T-helper 2 cell (primary cell): ENCODE measurements at places on chromosomes 7 and 10.

GRCh38 chr10:104809288-104810090, 168.4 kb downstream of the SORCS3 start:
- DNase-seq: no peak

GRCh38 chr7:159038066-159038465, 106.6 kb downstream of the VIPR2 start:
- DNase-seq: no peak

DNA sequence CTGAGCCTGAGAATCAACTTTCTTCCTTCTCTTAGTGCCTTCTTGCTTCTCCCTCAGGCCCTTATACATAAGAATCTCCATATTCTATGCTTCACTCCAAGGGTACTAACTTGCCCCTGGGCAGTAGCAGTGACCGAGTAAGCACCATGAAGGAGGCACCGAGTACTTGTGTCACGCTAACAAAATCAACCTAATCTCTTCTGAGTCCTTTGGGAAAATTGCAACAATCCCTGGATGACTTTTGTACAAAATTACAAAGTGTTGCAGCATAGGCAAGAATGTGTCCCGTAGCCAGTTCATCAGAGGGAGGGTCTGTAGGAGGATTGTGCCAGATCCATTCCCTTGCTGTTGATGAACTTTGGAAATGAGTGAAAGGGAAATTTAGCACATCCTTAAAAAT, 80.4 kb upstream of the EEPD1 start:
- no peak for DNase-seq

GRCh38 chr10:94083662-94084265, 90.0 kb downstream of the PLCE1 start:
- DNase-seq: no peak

GRCh38 chr10:86194684-86195083, 171.9 kb downstream of the GRID1 start:
- no peak for DNase-seq

DNA sequence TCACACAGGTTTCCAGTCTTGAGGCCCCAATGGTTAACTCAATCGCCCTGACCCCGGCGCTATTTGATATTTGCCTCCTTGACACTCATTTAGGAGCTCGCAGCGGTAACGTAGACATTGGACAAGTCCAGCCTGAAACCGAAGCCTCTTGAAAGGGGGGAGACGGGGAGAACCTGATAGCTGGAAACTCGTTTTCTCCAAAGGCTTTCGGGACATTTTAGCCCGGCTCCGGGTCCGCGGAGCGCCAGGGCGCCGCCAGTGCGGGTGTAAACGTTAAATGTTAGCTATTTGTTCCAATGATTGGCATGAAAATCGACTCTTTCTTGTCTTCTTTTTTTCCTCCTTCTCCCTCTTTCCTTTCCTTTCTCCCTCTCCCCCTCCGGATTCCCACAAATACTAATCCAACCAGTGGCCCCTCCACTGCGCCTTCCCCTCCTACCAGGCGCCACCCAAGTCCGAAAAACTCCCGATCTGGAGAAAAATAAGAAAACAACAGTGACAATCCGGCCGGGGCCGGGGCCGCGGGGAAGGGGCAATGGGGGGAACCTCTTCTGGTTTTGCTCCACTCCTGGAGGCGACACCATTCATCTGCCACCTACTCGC, 17.2 kb upstream of the GATA3 start:
- DNase-seq: no peak

DNA sequence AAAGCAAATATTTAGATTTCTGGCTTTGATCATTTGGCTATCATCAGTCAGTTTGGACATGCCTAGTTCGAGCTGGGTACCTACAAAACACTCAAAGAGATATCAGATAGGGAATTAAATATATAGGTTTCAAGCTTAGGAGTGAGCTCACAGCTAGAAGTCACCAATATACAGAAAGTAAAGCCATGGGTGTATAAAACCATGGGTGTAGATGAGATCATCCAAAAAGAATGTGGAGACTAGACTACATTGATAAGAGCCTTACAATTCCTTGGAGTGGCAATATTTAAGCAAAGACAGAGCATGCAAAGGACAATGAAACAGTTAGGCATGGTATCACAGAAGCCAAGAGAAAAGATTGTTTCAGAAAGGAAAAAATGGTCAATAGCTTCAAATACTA, 7.2 kb upstream of the RALA start:
- no peak for DNase-seq

- DNase-seq: no peak
Observed at GRCh38 chr10:30784524-30784896, 155.0 kb upstream of the LYZL2 start.

- no peak for DNase-seq
Observed at GRCh38 chr7:25804154-25804553, 347.8 kb upstream of the NFE2L3 start.

- DNase-seq: no peak
Observed at GRCh38 chr7:66735154-66735553, 5.4 kb upstream of the RABGEF1 start.

- no peak for DNase-seq
Observed at GRCh38 chr7:12712236-12712635, 24.8 kb downstream of the ARL4A start.

GRCh38 chr10:103564116-103564501, 70.6 kb downstream of the NEURL1 start:
- no peak for DNase-seq

DNA sequence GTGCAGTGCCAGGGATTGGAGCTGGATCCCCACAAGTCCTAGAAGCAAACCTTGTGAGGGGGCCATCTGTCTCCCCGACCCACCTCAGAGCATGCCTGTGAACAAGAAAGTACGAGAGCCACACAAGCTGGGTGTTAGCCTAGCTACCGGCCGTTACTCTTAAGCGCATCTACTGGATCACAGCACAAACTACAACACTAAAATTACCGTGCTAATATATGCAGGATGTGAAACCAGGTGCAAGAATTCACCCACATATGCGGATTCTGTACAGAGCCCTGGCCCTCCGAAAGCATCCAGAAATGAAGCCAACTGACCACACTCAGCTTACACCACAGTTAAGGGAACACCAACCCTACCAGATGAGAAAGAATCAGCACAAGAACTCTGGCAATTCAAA, 16.0 kb upstream of the PRSS1 start:
- DNase-seq: no peak

DNA sequence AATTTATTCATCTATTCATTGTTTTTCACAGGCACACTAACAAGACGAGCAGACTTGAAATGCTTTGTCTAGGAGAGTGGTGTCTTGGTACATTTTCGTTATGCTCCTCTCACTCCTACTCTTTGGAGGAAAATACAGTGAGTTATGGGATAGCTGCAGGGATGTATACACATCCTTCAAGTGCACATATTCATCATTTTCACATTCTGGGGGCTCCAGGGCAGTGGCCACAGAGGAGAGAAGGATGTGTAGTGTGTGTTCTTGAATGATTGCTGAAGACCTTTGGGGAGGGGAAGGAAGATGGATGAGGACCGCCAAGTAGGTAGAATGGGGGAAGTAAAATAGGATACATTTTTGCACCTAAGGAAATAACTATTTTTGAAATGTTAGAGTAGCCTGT, 34.8 kb upstream of the ORC5 start:
- DNase-seq: no peak

- no peak for DNase-seq
Observed at GRCh38 chr7:46076527-46076926, 155.5 kb upstream of the IGFBP3 start.

DNA sequence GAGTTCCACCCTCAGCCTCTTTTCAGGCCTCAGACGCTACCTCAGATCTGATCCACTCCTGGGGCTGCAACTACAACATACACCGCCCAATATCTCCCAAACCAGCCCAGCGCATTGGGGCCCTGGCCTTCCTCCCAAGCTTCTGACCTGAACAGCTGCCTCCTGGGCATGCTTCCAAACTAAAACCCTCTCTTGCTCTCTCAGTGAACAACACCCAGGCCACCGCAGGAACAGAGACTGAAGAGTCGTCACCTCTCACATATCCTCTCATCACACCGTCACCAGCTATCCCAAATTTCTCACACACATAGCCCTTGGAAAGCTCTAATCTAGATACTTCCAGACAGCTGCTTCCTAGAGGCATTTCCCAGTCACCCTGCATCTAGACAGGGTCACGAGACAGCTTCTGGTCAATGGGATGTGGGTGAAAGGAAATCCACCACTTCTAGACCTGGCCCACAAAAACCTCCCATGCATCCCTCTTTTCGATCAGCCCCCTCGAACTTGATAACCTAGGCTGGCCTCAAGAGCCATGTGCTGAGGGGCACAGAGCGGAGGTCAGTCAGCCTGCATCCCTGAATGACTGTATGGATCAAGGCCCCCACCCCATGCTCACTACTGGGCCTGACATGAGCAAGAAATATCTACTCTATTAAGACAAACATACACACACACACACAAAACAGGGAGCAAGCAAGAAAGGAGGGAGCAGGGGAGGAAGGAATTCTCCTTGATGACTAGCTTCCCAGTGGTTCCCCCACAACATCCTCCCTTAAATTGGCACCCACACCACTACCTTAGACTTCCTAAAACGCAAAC, 1.8 kb downstream of the PARP12 start:
- DNase-seq: no peak

- no peak for DNase-seq
Observed at GRCh38 chr7:32890010-32890792, 1.4 kb downstream of the KBTBD2 start.

DNA sequence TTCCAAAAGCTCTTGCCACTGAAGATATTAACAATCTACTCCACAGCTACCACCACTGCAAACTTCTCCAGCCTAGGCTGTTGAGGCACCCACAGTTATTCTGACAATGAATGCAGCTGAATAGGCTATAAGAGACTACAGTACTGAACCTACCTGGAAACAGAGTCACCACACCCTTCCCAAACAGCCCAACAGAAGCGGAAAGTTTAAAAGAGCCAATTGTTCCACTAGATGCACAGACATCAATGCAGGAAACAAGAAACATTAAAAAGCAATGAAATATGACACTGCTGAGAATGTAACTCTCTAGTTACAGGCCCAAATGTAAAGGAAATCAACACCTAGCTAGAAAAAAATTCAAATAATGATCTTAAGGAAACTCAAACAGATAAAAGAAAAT, 64.5 kb upstream of the PLA2G12B start:
- no peak for DNase-seq
